ENCODE measurements at places on chromosomes 5 and 9. TPM values are rescaled to one million over a fixed set of nuclear protein-coding genes. Genes with fewer than 3 reads are reported as not detected.

C6 gene
- not detected for total RNA-seq

GABRA6 gene
- not detected for total RNA-seq

CARD6 gene
- 8.7 TPM for total RNA-seq

SETD9 gene
- 9.3 TPM for total RNA-seq

NIM1K gene
- total RNA-seq: 0.43 TPM

OR1J2 gene
- total RNA-seq: 0.32 TPM

RALGPS1 gene
- total RNA-seq: 1.6 TPM

IL31RA gene
- 0.43 TPM for total RNA-seq

FAM221B gene
- total RNA-seq: not detected

ABCA2 gene
- 15.5 TPM for total RNA-seq

FOXE1 gene
- total RNA-seq: under 0.01 TPM

OBP2B gene
- total RNA-seq: not detected

ADAMTS19 gene
- 8.7 TPM for total RNA-seq

SPINK6 gene
- total RNA-seq: not detected

PHF24 gene
- total RNA-seq: not detected

ESM1 gene
- under 0.01 TPM for total RNA-seq

KIF3A gene
- 13.0 TPM for total RNA-seq

SLIT3 gene
- total RNA-seq: 0.64 TPM

IL5 gene
- total RNA-seq: not detected

PPP2R2B gene
- total RNA-seq: 2.2 TPM

EPB41L4A gene
- 0.64 TPM for total RNA-seq

MRRF gene
- total RNA-seq: 26.4 TPM

TNC gene
- total RNA-seq: 371 TPM

CCNO gene
- 0.32 TPM for total RNA-seq

ADGRV1 gene
- under 0.01 TPM for total RNA-seq

HTR1A gene
- not detected for total RNA-seq

C9orf85 gene
- total RNA-seq: 9.7 TPM

GRIA1 gene
- total RNA-seq: 22.5 TPM

ELAVL2 gene
- total RNA-seq: not detected

PDGFRB gene
- total RNA-seq: 341 TPM

CENPH gene
- total RNA-seq: 11.9 TPM

CBY3 gene
- total RNA-seq: not detected

RMND5B gene
- 22.0 TPM for total RNA-seq

SLC34A3 gene
- under 0.01 TPM for total RNA-seq

SEMA6A gene
- 2.2 TPM for total RNA-seq

FBP1 gene
- total RNA-seq: not detected

ANKRD31 gene
- total RNA-seq: under 0.01 TPM

MAP1B gene
- 124 TPM for total RNA-seq

RANBP17 gene
- 33.7 TPM for total RNA-seq

PHF19 gene
- total RNA-seq: 27.1 TPM

LCP2 gene
- not detected for total RNA-seq

PCDHGA4 gene
- 7.3 TPM for total RNA-seq

KIF20A gene
- 60.0 TPM for total RNA-seq

MCIDAS gene
- total RNA-seq: not detected

FAM81B gene
- total RNA-seq: not detected

DNAI1 gene
- under 0.01 TPM for total RNA-seq

WHRN gene
- 1.3 TPM for total RNA-seq

STKLD1 gene
- total RNA-seq: 0.32 TPM

CKMT2 gene
- 0.43 TPM for total RNA-seq

STPG3 gene
- total RNA-seq: not detected

SNCAIP gene
- 19.0 TPM for total RNA-seq

PCDHA12 gene
- under 0.01 TPM for total RNA-seq

NME5 gene
- 1.3 TPM for total RNA-seq

Measured in fibroblast of villous mesenchyme (primary cell).